ENCODE measurements at places on chromosomes 4 and X. TPM values are rescaled to one million over a fixed set of nuclear protein-coding genes. Genes with fewer than 3 reads are reported as not detected.

DNA sequence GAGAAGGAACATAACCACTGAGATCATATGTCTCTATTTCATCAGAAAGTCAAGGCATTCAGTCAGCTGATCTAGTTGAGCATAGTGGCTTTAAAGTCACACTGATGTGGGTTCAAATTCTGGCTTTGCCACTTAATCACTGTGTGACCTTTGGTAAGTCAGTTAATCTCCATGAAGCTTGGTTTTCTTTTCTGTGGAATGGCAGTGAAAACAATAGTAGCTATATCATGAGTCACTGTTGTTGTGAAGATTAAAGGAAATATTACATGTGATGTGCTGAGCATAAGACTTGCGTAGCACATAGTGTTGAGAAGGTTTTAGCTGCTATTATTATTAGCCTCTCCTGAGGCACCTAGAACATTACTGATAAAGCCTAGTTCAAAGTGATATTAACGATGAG, 242.2 kb downstream of the FMR1NB start:
- DNase-seq, result no peak

The PDLIM3 gene
- not detected for polyA plus RNA-seq

DNA sequence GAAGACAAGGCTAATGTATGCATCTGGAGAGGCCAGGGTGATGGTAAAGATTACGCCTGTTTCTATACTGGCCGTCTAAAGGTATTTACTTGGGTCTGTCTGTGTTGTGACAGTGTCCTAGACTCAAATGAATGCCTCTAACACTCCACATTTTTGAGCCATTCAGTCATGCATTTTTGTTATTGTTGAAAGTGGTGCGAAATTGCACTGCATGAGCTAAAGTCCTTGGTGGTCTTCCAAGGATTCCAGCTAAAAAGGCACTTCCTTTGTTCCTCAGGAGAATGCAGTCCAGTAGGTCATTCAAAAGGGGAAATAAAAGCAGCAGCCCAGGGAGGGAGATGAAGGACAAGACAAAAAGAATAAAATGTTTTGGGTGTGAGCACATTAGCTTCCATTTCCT, 3.0 kb downstream of the GPC4 start:
- no peak for DNase-seq

GRCh38 chr4:122065915-122066314, 86.2 kb upstream of the BLTP1 start:
- DNase-seq, result no peak

The SPANXA2 gene
- polyA plus RNA-seq, result not detected

The GPR173 gene
- 0.26 TPM for polyA plus RNA-seq

- DNase-seq, result peak; percentile 58
These were observed 428.9 kb upstream of the GNPDA2 start for GRCh38 chr4:45155081-45155777.

The CXCL6 gene
- 0.86 TPM for polyA plus RNA-seq

The INPP4B gene
- 10.8 TPM for polyA plus RNA-seq

The AKAP14 gene
- polyA plus RNA-seq, result not detected

DNA sequence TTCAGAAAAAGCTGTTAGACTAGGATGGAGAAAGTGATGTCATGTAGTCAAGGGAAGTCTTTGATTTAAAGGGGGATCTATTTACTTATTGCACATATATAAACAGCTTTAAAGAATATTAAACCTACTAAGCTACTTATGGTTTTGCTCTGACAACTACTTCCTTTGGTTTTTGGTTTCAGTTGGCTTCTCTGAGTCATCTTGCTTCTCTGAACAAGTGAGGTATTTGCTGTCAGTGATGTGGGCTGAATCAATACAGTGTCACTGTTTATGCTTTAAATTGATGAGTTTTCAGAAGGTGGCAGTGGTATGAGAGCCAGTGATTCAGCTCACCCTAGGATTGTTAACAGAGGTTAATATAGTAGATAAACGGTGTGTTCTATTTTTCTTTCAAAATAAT, 75.1 kb downstream of the CEP44 start:
- DNase-seq, result peak; percentile 76

The CITED1 gene
- 0.16 TPM for polyA plus RNA-seq

- no peak for DNase-seq
These were observed 57.6 kb downstream of the N4BP2 start for GRCh38 chr4:40114206-40114605.

The CC2D2A gene
- polyA plus RNA-seq, result 11.2 TPM

The TMEM165 gene
- polyA plus RNA-seq, result 54.4 TPM

- no peak for DNase-seq
These were observed 12.2 kb upstream of the RAP1GDS1 start for GRCh38 chr4:98248934-98249333.

DNA sequence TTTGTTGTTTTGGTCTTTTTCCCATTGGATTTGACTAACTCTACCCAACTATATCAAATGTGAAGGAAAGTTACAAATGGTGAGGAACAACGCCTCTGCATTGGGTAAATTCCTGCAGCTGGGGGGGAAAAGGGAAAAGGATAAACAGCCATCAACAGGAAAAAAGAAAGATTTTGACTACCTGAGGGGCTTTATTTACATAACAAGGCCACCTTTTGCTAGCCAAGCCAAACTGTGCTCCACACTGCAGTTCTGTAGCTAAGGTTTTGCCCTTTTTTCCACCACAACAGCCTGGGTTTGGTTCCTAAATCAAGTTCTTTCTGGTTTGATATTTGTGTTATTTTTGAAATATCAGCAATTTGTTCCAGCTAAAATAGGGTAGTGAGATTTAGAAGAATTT, 40.8 kb downstream of the RHOXF2B start:
- no peak for DNase-seq

DNA sequence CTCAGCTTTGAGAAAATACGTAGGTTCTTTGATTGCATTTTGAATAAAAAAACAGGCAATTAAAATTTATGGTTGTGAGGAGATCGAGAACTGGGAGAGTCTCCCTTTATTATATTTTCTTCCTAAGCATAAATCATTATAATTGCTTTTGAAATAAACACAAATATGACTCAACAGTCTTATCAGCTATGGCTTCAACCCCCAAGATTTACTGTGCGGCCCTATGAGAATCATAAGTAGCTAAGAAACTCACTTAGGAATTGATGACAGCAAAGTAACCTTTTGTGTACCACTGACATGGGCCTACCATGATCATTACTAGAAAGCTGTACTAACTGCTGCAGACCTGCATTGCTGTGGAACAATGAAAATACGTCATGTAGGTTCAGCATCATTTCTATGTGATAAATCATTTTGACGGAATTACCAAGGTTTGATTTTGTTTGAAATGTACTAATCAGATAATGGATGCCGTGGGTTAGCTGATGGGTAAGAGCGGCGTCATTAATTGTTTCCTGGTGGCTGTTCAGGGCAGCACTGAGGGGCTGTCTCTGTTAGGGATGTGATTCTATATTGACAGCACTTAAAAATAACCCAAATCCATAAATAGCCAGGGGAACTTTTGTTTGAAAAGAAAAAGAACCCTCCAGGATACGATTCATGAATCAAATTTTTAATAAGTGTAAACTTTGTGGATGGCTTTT, 51.5 kb upstream of the GPRIN3 start:
- no peak for DNase-seq

DNA sequence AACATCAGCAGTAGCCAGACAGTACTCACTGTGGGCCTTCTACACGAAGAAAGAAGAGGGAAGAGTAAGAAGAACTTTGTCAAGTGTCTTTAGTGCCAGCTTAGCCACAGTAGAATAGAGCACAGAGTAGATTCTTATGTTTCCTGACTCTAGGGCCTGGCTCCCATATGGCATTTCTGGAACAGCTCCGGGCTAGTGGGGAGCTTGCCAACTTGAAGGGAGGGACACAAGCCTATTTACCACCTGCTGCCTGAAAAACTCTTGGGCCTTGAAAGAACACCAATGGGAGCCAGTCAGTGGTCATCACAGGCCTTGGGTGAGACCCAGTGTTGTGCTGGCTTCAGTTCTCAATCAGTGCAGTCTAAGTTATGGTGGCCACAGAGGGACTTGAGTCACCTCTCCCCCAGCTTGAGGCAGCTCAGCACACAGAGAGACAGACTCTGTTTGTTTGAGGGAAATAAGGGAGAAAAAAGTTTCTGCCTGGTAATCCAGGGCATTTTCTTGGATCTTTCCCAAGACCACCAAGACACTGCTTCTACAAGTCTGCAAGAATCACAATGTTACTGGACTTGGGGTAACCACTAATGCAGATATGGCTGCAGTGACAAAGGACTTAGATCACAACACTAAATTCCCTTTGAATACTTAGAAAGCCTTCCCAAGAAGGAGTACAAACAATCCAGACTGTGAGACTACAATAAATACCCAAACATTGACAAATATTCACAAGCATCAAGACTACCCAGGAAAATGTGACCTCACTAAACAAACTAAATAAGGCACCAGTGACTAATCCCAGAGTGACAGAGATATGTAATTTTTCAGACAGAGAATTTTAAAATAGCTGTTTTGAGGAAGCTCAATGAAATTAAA, 261.0 kb upstream of the NDST3 start:
- no peak for DNase-seq

Data from foreskin keratinocyte (primary cell).